Right cardiac atrium (tissue), 5 donors: ENCODE measurements at places on chromosomes 1 and 21. TPM values are rescaled to one million over a fixed set of nuclear protein-coding genes. Genes with fewer than 3 reads are reported as not detected.

ERG gene
- 16.7 TPM for total RNA-seq

GFI1 gene
- 0.59 TPM for total RNA-seq

FCRL1 gene
- not detected for total RNA-seq

FAM72B gene
- 1.0 TPM for total RNA-seq

BRINP3 gene
- total RNA-seq = 19.8 TPM

DCST2 gene
- 0.33 TPM for total RNA-seq

KCNN3 gene
- 3.3 TPM for total RNA-seq

ACTA1 gene
- total RNA-seq = 148 TPM

OLFML3 gene
- total RNA-seq = 32.2 TPM

CRYAA gene
- not detected for total RNA-seq

ICOSLG gene
- total RNA-seq = 4.6 TPM

SYT6 gene
- not detected for total RNA-seq

TMIGD3 gene
- total RNA-seq = 9.5 TPM

SLC16A4 gene
- total RNA-seq = 6.3 TPM

EFNA3 gene
- 0.78 TPM for total RNA-seq

CYP4Z1 gene
- total RNA-seq = 0.46 TPM

GOLPH3L gene
- total RNA-seq = 14.8 TPM

SELL gene
- total RNA-seq = 1.3 TPM

GBP4 gene
- total RNA-seq = 4.9 TPM

ADCY10 gene
- 0.37 TPM for total RNA-seq

DHX9 gene
- 94.7 TPM for total RNA-seq

SH2D5 gene
- total RNA-seq = 0.18 TPM
